ENCODE measurements at places on chromosomes 13 and 19.

DNA sequence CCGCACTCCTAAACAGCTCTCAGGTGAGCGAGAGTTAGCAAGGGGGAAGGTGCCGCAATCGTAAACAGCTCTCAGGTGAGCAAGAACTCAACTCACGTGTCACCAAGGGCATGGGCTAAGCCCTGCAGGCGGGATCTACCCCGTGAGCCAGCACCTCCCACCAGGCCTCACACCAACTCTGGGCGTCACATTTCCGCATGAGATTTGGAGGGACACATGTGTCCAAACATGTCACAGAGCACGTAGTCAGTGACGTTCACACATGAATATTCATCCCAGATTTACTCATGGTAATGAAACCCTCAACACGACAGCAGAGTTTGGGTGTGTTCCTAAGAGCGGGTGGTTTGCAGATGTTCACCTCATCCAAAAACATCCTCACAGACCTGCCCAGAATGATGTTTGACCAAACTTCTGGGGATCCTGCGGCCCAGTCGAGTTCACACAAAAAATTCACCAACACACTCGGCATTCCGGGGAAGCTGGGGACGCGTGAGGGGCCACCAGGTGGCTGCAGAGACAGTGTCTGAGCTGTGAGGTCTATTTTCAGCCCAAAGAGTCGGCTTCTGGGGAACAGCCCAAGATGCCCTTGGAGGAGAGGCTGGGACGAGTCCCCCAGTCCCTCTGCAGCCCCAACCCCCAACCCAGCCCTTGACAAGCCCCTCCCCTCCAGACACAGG, 19.6 kb downstream of the C2CD4C start:
- DNase-seq: no peak

DNA sequence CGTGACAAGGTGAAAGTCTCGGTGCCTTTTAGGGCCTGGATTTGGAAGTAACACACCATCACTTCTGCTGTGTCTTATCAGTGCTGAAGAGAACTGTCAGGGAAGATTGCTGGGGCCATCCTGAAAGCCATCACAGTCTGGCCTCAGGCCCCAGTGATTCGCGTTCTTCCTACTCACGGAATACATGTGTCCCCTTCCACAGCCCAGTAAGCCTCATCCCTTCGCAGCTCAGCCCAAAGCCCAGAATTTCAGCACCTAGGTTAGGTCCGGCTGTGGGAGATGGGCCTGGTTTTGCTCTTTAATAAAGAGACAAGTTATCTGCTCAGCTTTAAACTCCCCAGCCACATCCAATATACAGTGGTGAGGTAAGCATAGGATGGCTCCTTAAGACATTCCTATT, 113.0 kb upstream of the SPACA7 start:
- DNase-seq: no peak

- DNase-seq: no peak
These were observed 996.0 kb downstream of the PCDH9 start for GRCh38 chr13:66234159-66234558.

GRCh38 chr19:16289594-16289993, 35.0 kb upstream of the KLF2 start:
- DNase-seq: no peak

GRCh38 chr19:42693760-42694350, 46.4 kb downstream of the PSG3 start:
- peak; percentile 11 for DNase-seq

DNA sequence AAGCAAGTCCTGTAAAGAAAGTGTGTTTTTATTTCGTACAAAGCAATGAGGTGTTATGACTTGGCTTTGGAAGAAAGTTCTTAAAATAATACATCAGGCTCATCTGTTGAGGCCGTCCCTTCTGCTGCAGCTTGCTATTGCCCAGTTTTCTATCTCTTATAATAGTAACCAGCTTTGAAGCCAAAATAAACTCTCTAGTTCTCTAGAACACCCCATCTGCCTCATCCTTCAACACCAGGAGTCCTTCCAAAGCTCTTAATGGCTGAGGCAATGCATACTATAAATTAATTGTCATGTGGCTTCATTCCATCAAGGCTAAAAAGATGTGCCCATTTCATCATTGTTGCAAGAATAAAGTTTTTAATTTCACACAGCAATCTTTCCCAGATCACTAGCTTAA, 49.4 kb upstream of the IPO5 start:
- no peak for DNase-seq

- no peak for DNase-seq
These were observed at the start of gene RASAL3 for GRCh38 chr19:15464394-15465385. TSS of gene RASAL3 (minus strand) at chr19:15464544. CDS start at chr19:15464358, 186 bp downstream.
